ENCODE measurements at places on chromosomes 1 and 21. TPM values are rescaled to one million over a fixed set of nuclear protein-coding genes. Genes with fewer than 3 reads are reported as not detected.

The PLA2G2C gene
- not detected for total RNA-seq

The CBR1 gene
- 104 TPM for total RNA-seq

The CAP1 gene
- 468 TPM for total RNA-seq

The AMY1C gene
- not detected for total RNA-seq

The PRR9 gene
- not detected for total RNA-seq

The AXDND1 gene
- total RNA-seq, result 1.1 TPM

All from regular cardiac myocyte (primary cell).